ENCODE measurements at places on chromosomes 12 and 14.
A peak's percentile ranks its signal among the peaks of the same experiment; 100 is the strongest.

GRCh38 chr12:92657770-92658169 lies 45.0 kb upstream of the PLEKHG7 start:
- no peak for DNase-seq

DNA sequence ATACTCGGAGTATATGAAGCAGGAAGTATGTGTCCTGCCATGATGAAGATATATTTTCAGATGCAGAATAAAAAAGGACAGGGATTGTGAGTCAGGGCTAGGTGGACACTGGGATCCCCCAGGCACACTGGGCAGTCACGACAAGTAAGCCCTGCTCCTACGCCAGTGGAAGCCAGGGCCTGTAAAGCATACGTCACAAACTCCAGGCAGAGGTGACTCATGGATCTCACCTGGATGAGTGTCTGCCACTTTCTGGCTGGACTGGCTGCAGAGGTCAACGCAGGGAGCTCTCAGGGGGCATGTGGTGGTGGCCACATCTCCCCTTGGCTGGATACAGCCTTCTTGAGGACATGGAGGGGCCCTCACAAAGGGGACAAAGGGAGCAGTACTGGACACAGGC lies 262.3 kb downstream of the GLT1D1 start:
- DNase-seq = no peak

- no peak for DNase-seq
Observed at GRCh38 chr12:53221203-53222080, 10.6 kb downstream of the RARG start.

DNA sequence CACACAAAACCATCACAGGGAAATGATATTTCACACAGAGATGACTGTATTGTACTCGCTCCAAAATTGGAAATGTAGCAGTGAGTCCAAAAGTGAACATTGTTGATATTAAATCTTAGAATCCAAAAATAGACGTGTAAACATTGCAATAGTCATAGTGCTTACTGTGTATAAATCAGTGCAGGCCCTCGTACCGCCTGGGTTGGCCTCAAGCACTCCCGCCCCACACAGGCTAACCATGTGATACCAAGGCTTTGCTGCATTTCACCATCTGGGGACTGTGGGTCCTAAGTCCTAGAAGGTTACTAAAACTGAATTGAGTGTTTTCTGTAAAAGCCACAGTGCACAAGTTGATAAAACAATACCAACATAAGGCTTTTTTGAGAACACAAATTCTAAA lies 107.3 kb downstream of the PPP2R5E start:
- DNase-seq = no peak

DNA sequence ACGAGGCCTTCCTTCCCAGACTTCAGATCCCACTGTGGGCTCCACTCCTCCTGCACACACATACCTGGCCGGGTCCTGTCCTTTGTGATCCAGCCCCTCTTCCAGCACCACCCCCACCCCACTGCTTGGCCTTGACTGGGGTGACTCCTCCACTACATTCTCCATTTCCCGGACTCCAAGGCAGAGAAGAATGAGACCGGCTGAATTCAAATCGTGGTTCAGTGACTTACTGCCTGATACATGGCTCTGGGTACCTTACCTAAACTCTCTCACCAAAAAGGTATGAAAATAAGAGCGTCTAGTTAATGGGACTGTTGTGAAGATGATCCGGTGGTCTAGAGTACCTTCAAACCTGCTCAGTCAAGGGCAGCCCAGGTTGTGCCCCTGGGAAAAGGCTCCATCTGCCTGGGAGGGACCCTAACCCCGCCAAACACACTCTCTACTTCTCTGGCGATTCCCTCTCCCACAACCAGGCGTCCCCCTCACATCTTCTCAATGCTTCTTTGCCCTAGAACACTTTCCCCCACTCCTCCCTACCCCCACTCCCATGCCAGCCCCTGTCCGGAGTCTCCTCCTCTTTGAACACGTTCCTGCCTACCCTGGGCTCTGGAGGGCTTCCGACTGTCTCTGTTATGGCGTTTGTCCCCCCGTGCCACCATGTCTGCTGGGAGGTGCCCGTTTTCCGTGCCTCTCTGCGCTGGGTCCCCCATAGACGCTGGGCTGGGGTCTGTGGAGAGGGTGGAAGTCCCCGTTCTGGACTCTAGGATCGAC lies 1.5 kb upstream of the ZBTB42 start:
- DNase-seq = no peak

DNA sequence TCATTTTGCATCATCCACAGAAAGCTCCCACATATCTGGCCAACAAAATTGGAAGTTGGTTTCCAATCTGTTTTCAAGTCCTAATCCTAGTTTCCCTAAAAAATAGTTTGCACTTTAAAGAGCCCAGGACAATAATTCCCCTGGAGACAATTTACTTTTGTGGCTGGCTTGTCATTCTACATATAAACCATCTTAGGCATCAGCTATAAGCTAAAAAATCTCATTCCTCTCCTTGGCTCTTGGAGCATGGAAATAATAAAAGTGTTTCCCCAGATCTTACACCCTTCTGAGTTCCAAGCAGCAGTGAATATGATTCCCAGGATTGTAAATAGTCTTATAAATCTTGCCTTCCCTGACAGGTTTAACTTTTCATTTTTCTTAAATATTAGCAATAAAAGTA lies 89.1 kb upstream of the NUDT4 start:
- no peak for DNase-seq

DNA sequence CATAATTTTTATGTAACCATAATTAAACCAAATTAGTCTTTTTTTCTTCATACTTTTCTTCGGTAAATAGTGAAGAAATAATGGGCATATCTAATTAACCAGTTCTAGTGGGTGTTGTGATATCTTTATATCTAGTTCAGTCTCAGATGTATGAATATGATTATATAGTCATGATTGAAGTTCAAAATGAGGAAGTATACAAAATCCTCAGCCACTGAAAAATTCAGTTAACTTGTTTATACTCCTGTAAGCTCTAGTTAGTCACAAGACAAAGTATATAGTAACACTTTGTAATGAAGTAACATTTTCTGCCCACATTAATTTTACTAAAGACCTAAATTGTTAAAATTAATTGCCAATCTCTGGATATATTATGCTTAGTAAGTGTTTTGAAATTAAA lies 46.5 kb downstream of the CAND1 start:
- DNase-seq = no peak

GRCh38 chr14:35725930-35726329 lies 83.2 kb downstream of the RALGAPA1 start:
- no peak for DNase-seq

DNA sequence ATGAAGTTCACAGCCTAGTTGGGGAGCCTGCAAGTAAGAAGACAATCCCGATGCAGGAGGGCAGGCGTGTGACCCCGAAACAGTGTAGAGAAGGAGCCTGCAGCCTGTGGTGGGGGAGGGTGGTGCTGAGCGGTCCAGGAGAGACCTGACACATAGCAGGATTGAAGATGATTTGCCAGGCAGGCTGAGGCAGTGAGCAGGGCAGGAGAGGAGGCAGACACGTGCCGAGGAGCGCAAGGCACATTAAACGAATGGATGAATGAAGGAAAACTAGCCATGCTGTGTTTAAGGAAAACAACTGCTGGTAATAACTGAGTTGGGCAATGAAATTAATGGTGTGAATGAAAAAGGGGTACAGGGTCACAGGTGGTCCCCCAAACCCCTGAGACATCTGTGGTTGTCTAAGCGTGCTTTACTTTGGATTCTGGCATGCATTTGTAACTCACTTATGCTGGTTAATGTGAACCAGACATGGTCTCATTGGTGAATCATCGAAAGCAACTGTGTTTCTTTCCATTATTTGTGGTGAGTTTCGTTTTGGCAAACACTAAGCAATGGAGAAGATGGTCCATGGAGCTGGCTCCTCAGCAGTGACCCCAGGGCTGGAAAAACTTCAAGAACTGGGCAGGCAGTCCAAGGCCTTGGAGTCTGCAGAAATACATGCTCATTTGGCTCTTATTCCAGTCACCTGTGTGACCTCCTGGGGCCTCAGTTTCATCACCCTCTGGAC lies 96.9 kb upstream of the EVL start:
- no peak for DNase-seq

DNA sequence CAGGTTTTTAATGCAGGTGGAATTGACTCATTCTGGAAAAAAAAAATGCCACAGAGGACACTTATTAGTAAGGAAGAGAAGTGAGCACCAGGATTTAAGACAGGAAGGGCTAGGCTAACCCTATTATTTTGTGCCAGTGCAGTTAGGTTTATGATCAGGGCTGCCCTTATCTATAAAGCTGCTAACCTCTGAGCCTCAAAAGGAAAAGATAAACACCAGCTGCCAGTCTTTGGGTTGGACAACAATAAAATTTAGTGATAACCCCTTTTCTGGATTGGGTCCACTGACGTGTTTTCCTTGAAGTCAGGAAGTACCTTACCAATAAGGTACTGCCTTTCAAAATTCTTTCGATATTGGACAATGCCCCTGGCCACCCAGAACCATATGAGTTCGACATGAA lies 128.9 kb downstream of the NUBPL start:
- no peak for DNase-seq

DNA sequence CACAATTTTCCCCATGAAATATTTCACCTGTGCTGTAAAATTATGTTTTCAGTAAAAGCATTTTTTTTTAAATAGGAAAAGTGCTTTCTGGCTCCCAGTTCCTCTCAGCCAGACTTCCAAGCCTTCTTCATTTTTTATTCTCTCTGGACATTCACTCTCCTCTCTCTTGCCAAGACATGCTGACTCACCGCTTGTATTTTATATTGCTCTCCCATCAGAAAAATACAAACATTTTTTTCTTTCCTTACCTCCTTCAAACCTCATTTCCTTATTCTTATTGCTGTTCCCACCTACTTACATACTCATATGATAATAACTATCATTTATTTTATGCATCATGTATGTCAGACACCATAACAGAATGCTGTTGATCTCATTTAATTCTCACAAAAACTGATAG lies 37.7 kb upstream of the ZNF641 start:
- no peak for DNase-seq

DNA sequence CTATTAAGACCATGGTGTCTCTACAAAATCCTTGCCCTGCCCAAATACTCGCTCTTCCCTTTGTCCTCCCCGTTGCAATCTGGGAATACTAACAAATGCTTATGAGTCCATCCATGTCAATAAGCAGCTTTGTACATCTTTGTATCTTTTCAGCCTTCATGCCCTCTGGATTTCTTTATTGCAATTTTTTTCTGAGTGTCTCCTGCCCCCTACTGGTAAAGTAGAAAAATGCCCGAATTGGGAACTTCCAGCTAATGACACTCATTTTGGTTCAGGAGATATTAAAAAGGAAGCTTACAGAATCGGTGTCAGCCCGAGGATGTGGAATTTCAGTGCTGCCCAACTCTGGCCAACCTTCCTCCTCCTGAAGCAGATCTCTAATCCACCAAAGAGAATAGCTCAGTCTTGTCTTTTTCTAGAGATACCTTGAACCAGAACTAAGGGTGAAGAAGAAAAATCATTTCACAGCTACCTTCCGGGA lies 46.0 kb downstream of the SH2B3 start:
- no peak for DNase-seq

DNA sequence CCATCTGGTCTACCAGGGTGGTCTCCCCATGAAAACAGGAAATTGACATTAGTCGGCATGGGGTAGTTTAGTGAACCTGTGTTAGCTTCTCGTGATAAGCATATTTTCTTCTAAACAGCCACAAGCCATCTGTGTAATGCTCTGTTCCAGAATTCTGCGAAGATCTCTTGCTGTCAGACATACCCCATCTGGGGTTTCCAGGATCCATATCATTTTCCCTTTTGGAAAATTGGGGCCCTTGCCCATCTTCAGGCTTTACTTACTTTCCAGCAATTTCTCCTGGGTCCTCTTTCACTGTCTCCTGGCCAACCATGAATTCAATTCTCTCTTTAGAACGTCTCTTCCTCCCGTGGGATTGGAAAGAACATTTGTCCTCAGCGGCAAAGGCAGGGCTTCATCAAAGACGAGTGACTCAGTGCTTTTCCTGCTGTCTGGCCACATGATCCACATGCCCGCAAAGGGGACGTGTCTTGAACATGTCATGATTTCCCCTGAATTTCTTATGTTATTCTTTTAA lies 21.4 kb upstream of the NCOR2 start:
- DNase-seq = no peak

- DNase-seq = no peak
Observed at GRCh38 chr14:35122696-35123387, 490 bp downstream of the PRORP start.

- DNase-seq = peak; percentile 41
Observed at GRCh38 chr14:96038920-96039632, at the start of gene C14orf132. Gene C14orf132, plus strand, starts transcription at chr14:96039362. Its CDS starts 139 bp downstream, at chr14:96039501.

DNA sequence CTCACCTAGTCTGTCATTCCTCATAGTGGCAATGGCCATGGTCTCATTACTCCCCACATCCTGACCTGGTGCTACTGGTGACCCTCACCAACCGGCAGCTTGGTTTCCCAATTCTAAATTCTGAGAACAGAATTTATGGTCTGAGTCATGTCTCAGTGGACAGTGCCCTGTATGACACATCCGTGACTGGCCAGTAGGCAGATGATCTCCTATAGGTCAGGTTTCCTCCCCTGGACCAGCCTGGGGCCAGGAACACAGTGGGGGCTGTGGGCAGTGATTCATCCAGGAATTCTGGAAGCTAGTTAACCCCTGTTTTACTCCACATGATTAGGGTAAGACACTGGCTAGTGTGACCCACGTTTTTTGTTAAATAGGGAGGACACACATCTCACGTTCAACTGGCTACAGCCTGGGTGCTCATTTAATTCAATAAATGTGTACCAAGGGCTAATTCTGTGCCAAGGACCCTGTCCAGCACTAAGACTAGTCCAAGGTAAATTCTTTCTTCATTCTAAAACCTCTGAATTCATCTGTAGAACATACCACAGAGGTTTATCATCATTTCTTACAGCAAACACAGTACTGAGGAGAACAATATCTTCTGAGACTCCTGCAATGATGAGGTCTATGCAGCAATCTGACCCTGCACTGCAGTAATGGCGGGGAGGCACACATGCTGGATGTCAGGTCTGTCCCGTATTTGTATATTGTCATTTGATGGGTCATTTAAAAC lies 249.6 kb upstream of the TBX3 start:
- DNase-seq = no peak

GRCh38 chr12:132610051-132610759 lies at the start of gene LRCOL1:
Gene LRCOL1, minus strand, starts transcription at chr12:132610582. Its CDS starts 4,331 bp downstream, at chr12:132606251.
- DNase-seq = no peak

- no peak for DNase-seq
Observed at GRCh38 chr12:108425238-108425795, 86.2 kb upstream of the CMKLR1 start.

DNA sequence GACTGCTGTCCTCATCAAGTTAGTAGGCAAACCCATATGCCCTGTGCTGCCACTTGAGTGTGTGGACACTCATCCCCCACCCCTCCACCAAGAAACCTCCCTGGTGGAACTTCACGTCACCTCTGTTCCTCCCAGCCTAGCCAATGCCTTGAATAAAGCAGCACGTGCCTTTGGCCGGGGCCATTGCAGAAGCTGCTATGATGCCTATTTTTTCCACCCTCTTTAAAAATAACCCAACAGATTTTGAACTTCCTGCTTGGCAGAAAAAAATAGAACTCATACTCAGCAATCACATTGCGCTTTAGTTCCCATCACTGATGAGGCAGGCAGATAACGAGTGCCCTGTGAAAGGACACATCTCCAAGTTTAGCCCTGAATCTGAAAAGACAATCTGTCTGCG lies 23.1 kb upstream of the PWP1 start:
- no peak for DNase-seq

GRCh38 chr14:101875727-101876554 lies 88.4 kb upstream of the DYNC1H1 start:
- no peak for DNase-seq
